ENCODE measurements at places on chromosomes 3 and 15.

- DNase-seq, result peak; percentile 19
Observed at GRCh38 chr15:78804391-78804792, 6.9 kb downstream of the ADAMTS7 start.

DNA sequence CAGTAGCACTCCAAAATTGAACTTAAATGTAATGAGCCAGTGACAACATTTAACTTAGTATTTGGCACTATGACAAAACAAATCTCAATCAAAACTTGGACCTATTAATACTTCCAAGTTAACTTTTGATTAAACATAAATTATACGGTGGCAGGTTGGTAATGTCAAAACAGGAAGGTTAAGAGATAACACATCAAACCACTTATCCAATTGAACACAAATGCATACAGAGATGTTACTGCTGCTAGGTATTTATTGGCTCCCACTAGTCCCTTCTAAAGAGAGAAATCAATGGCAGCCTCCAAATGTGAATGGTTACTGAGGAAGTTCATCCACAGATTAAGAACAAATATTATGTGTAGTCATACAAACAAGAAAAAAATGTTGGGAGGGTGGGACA lies 1.8 kb downstream of the GSK3B start:
- no peak for DNase-seq

- no peak for DNase-seq
Observed at GRCh38 chr3:124829178-124829818, 57.9 kb downstream of the ITGB5 start.

DNA sequence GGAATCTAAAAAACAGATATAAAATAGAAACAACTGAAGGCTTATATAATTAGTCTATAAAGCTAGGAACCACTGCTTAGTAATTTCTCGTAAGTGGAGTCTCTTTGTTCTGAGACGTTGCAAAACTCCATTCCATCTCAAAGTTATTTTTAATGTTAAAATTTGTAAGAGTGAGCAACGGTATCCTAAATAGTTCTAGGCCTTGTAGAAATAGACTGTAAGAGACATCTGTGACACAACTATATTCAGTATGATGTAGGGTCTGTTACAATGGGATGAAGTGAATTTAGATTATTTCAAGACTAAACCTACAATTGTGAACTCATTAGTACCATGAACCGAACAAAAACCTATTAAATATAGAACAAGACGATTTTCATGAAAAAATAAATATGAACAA lies 57.2 kb downstream of the UBE3A start:
- no peak for DNase-seq

DNA sequence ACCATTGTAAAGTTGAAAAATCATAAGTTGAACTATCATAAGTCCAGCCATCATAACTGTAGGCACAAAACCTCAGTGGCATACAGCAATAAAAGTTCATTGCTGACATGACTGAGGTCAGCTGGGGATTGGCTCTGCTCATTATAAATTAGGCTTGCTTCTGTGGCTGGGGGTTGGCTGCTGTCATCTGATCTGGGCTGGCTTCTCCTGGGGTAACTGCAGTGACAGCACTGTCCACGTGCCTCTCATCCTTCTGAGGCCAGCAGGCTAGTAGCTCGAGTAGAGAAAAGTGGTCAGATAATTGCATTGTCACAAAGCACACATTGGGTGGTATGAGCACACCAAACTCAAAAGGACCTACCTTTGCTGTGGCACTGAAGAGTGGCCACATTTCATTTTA lies 31.3 kb downstream of the CMTM7 start:
- DNase-seq, result no peak

- DNase-seq, result no peak
Observed at GRCh38 chr15:77457191-77457904, 36.7 kb downstream of the HMG20A start.

- DNase-seq, result no peak
Observed at GRCh38 chr3:20403986-20404740, 218.2 kb upstream of the SGO1 start.

GRCh38 chr15:101128221-101129015 lies 123.4 kb downstream of the CHSY1 start:
- no peak for DNase-seq

GRCh38 chr3:140377644-140378043 lies 300.2 kb upstream of the TRIM42 start:
- DNase-seq, result no peak

DNA sequence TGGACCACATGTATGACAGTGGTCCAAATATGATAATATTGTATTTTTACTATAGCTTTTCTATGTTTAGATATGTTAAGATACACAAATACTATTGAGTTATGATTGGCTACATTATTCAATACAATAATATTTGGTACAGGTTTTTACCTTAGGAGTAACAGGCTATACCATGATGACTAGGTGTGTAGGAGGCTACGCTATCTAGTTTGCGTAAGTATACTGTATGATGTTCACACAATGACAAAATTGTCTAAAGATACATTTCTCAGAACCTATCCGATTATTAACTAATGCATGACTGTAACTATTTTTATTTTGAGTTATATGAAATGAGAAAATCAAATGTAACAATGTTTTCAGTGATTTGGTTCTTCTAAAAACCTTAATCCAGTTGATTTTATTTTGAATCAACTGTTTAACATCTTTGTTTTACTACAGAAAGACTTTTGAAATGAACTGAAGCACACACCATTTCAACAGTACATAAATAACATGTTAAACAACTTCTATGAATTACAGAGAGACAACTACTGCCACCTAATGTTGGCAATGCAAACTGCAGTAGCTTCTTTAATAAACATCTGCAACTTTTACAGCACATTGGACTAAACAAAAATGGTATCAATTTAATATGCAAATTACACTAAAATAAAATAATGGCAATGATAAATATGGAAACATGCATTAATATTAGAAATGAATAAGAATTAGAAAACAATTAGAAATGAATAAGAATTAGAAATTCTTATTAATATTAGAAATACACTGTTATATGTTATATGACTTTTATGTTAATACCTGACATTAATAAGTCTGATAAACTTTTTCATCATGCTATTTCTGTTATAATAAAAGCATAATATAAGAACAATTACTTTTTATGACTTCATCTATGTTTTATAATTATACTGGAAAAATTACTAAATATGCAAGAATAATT lies 255.7 kb downstream of the MBNL1 start:
- no peak for DNase-seq

DNA sequence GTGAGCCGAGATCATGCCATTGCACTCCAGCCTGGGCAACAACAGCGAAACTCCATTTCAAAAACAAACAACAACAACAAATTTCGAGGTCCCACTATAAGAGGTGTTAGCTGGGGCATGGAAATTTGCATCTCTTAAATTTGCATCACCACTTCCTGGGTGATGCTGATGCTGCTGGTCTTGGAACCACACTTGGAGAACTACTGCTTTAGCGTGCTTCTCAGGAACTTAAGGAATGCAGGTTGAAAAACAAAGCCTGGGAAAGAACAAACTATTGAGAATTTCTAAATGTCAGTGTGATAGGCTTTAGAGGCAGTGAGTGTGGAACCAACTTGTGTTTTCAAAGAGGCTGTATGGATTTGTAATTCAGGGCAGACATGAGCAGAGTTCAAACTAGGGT lies 858.4 kb upstream of the ARPP21 start:
- no peak for DNase-seq

DNA sequence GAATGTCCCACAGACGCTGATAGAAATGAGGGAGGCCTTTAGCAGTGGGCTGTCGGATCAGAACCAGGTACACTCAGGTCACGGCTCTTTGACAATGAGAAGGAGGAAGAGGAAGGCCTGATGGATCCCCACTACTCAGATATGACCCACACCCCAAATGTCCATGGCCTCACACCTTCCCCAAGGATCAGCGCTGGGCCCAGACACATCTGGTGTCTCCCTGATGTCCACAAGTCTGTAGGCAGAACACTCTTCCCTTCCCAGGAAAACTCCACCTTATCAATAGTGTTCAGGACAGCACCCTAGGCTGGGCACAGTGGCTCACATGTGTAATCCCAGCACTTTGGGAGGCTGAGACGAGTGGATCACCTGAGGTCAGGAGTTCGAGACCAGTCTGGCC lies 33.3 kb upstream of the SFMBT1 start:
- no peak for DNase-seq

- DNase-seq, result no peak
Observed at GRCh38 chr3:71868876-71869275, 83.9 kb upstream of the PROK2 start.

GRCh38 chr3:110413807-110414748 lies 657.5 kb upstream of the NECTIN3 start:
- DNase-seq, result no peak

- no peak for DNase-seq
Observed at GRCh38 chr3:98259707-98260106, 4.3 kb upstream of the OR5H6 start.

DNA sequence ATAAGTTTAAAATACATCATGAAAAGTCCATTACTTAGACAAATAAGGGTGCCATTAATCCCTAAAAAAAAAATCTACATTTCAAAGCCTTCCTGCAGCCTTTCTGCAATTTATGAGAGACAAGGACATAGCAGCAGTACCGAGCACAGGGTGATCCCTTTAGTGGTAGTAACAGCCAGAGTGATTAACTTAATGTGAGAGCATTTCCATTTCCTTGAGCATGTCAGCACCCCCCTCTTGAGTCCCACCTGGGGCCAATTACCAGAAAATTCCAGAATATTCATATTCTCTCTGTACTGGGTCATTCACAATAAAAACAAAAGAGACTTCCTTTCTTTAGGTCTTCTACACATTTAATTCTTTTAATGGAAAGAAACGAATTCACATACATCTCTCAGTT lies 546.9 kb upstream of the CCDC54 start:
- no peak for DNase-seq

GRCh38 chr3:117059067-117059955 lies 349.7 kb downstream of the TUSC7 start:
- DNase-seq, result no peak

DNA sequence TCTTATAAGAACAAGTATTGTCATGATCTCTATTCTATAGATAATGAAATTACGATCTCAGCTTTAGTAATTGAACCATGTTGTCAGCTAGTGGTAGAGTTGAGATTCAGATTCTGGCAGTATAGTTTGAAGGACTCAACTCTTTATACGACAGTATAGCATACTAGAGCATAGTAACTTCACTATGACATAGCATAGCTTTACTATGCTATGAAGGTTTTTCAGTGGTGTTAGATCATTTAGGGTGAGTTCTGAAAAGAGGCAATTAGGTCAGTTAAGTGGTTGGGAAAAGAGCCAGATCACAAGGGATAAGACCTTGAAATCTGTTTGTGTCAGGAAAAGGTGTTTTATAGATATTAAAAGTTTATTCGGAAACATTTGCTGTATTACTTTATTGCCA lies 8.1 kb downstream of the STX19 start:
- DNase-seq, result no peak

DNA sequence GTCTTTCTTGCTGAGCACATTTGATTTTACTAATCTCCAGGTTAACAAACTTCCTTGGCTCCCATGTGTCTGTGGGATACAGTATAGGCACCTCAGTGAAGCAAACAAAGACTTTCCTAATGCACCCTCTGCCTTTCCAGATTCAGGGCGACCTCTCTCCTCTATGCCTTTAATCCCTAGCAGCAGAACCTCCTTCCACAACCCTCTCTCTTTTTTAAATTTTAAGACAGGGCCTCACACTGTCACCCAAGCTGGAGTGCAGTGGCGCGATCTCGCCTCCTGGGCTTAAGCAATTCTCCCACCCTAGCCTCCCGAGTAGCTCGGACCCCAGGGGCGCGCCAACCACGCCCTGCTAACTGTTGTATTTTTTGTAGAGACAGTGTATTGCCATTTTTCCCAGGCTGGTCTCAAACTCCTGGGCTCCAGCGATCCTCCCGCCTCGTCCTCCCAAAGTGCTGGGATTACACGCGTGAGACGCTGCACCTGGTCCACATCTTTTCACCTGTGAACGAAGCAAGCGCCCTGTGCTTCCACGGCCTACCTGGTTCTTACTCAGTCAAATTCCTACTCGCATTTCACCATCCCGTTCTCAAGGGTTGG lies 1.7 kb upstream of the HACD3 start:
- DNase-seq, result no peak

DNA sequence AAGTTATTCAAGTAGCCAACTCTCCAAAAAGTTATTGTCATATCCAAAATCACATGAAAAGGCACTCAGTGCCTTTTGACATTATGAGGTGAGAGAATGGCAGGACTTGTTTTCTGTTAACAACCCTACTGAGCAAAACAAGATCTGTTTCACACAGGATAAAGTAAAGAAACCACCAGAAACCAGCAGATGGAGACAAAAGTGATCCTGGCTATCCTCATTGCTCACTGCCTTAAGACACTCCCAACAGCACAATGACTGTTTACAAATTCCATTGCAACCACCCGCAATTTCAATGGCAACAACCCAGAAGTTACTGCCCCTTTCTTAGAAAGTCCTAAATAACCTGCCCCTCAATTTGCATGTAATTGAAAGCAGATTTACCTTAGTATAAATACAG lies 352.6 kb upstream of the NDN start:
- no peak for DNase-seq

DNA sequence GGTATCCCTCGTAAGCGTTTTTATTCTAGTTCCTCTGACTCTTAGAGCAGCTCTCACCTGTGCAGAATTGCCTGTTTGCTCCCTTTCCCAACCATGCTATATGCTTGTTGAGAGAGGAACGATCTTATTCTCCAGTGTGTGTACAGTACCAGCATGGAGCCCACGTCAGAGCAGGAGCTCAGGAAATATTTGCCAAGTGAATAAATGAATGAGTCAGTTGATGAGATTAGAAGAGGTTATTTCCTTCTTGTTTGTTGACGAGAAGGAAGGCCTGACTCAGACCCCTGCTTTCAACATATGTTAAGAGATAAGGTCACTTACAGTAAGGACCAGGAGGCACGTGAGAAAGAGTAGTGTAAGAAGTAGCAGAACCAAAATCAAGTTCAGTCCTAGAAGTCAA lies 106.3 kb upstream of the ABHD17C start:
- no peak for DNase-seq

- DNase-seq, result no peak
Observed at GRCh38 chr3:67301556-67301955, 303.4 kb downstream of the KBTBD8 start.

All from hypothalamus (tissue), 51 donors.